ENCODE measurements at places on chromosomes 5 and 9. TPM values are rescaled to one million over a fixed set of nuclear protein-coding genes. Genes with fewer than 3 reads are reported as not detected.

Gene LCN15
- not detected for total RNA-seq

Gene PCDHA10
- total RNA-seq = 11.5 TPM

Gene OTULINL
- total RNA-seq = 14.1 TPM

Gene LIFR
- total RNA-seq = 107 TPM

Gene PDLIM4
- 6.2 TPM for total RNA-seq

Gene SLCO6A1
- total RNA-seq = not detected

Gene FOXD4
- 1.6 TPM for total RNA-seq

Gene IRX4
- not detected for total RNA-seq

Gene KIF27
- 17.5 TPM for total RNA-seq

Gene NOTCH1
- total RNA-seq = 41.3 TPM

Gene PCDHGA4
- 12.5 TPM for total RNA-seq

Gene ZDHHC11
- total RNA-seq = 10.4 TPM

Gene PRUNE2
- total RNA-seq = 35.8 TPM

Gene CAMSAP1
- 140 TPM for total RNA-seq

Gene C5
- 6.9 TPM for total RNA-seq

Gene GKAP1
- total RNA-seq = 18.5 TPM

Gene AGTPBP1
- total RNA-seq = 266 TPM

Gene SHC3
- total RNA-seq = 42.0 TPM

Gene SPATA31E1
- not detected for total RNA-seq

Gene PRSS3
- total RNA-seq = 5.3 TPM

Gene SLC45A2
- 0.23 TPM for total RNA-seq

Gene TLE1
- 60.2 TPM for total RNA-seq

Gene LCN10
- not detected for total RNA-seq

Gene INSL6
- total RNA-seq = not detected

Gene LRRC26
- not detected for total RNA-seq

Gene PSD2
- total RNA-seq = 36.9 TPM

Gene TRPM3
- 36.4 TPM for total RNA-seq

Data from diencephalon (tissue), 1 donor.